ENCODE measurements at places on chromosomes 2 and 18.
A peak's percentile ranks its signal among the peaks of the same experiment; 100 is the strongest.

GRCh38 chr2:45905632-45905958 lies 254.1 kb downstream of the PRKCE start:
- DNase-seq, result no peak

- DNase-seq, result no peak
Measured at GRCh38 chr2:7407001-7407400, 489.8 kb downstream of the RNF144A start.

- no peak for DNase-seq
Measured at GRCh38 chr18:49174478-49174877, 223.7 kb upstream of the SMAD7 start.

- no peak for DNase-seq
Measured at GRCh38 chr2:71240794-71241193, 13.9 kb upstream of the PAIP2B start.

DNA sequence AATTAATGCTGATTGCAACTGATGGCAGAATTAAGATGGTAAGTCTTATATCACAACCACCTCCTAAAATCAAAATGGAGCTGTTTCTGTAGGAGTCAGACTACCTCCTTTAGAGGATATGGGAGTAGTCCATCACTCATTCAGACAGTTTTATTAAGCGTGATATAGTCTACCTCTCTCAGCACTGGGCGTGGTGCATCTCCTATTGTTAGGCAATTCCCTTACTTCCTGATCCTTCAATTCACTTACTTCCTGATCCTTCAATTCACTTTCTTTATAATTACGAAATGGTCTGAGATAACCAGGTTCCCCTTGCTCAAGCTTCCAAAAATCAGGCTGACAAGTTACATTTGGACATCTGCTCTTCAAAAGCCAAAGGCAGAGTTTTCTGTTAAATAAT lies 31.9 kb downstream of the ATP8B1 start:
- DNase-seq, result no peak

GRCh38 chr2:96913398-96914202 lies 43.7 kb upstream of the SEMA4C start:
- DNase-seq, result peak; percentile 67

- no peak for DNase-seq
Measured at GRCh38 chr18:24373328-24373727, 24.3 kb downstream of the OSBPL1A start.

All from CD4-positive, alpha-beta T cell treated with Interleukin-17A for 1 hour (primary cell).